ENCODE measurements at places on chromosomes 7 and 10.
A peak's percentile ranks its signal among the peaks of the same experiment; 100 is the strongest.

DNA sequence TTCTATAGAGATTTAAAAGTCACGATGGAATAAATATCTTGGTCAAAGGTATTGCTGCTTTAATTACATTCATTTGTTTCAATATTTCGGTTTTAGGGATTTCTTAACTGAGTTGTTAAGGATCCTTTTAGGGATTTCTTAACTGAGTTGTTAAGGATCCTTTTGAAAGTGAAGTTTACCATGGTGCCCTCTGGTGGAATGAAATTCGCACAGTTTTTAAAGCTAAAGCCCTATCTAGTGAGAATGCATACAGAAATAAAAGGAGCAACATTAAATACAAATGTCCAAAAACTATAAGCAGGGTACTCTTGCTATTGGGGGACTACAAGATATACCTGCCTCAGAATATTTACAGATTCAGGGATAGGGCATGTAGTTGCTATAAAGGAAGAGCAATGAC lies 193.7 kb downstream of the RNLS start:
- DNase-seq: peak; percentile 23

GRCh38 chr7:106216517-106216922 lies 68.3 kb downstream of the NAMPT start:
- no peak for DNase-seq

DNA sequence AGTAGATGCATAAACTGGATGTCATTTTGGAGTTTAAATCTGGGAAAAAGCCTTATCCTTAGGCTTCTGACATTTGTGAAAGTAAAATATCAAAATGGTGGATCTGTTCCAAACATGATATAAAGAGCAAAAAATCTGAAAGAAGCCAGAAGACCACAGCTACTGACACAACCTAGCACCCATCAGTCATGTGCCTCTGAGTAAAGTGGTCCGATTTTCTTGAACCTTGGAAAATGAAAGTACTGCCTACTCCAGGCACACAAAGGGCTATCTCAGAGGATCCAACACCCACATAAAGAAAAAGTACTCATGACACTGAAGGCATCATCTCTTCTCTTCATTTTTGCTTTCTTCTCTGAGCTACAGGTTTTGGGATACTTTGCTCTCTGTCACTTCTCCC lies 150.7 kb downstream of the KMT2E start:
- DNase-seq: no peak

DNA sequence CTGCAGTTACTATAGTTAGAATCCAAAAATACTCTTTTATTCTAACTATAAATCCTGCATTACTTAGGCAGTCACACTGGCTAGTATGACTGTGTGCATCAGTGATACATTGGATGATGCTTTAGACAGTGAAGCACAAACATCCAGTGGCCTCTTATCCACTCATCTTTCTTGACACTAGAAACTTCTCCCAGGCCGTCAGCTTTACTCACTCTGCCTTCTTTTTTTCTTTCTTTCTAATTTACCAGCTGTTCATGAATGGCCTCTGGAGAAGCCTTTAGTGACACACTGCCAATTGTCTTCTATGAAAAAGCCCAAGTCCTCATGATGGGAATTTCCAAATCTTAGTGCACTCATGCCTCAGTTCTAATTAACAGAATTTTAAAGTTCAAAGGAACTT lies 26.2 kb upstream of the C10orf90 start:
- no peak for DNase-seq

- no peak for DNase-seq
These were observed 54.8 kb downstream of the PLXNA4 start for GRCh38 chr7:132521423-132521822.

GRCh38 chr10:93039110-93039509 lies 21.5 kb upstream of the CYP26C1 start:
- no peak for DNase-seq

- DNase-seq: peak; percentile 15
These were observed 27.0 kb upstream of the HIBADH start for GRCh38 chr7:27689591-27690164.

DNA sequence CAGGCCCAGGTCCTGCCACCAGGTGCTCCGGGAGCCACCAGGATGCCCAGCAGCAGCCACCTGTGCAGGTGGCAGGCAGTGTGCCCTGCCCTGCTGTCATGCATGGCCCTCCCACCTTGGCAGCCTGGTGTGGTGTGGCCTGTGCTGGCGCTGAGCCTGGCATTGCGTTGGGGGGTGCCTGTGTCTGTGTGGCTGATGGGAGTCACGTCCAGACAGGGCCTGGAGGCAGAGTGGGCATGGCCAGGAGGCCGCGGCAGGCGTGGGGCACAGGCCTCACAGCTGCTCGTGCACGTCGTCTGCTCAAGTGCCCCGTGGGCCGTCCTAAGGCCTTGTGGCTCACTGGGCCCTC lies 8.7 kb downstream of the TTYH3 start:
- no peak for DNase-seq

- no peak for DNase-seq
These were observed 46.6 kb downstream of the HERPUD2 start for GRCh38 chr7:35648367-35648766.

GRCh38 chr10:34872820-34873219 lies 57.7 kb upstream of the PARD3 start:
- DNase-seq: no peak

DNA sequence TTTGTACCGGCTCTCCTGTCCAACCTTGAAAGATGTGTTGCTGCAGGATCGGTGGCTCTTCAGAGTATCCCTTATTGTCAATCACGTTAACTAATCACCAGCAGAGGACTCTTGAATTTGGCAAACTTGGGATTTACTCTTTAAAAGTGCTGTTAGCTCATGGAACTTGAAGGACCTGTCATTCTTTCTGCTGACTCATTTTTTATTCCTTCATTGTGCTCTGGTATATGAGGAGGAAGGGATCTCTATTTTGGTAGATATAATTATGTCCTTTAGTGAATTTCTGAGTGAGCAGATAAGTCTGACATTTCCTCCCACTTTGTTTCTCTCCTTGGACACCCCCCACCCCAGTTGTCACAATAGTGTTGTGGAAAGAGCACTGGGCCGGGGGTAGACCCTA lies 175.1 kb upstream of the HDAC9 start:
- no peak for DNase-seq

- DNase-seq: no peak
These were observed 8.8 kb upstream of the GFRA1 start for GRCh38 chr10:116281775-116282174.

DNA sequence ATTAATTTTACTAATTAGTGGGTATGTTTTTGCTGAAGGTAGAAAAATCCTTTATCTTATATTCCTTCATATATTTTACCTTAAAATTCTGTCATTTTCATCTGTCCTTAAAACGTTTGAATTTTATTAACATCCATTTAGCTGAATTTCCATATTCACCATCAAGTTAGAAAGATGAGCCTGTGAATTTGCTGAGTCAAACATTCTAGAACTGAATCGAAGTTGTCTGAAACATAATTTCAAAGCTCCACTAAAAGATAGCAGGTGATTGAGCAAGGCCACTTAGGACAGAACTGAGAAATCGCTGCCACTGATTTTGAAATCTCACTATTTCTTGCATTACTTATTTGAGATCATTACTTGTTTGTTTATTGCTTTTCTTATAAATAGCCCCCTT lies 17.5 kb downstream of the HGF start:
- no peak for DNase-seq

Data from stimulated activated CD4-positive, alpha-beta T cell treated with anti-CD3 and anti-CD28 coated beads, Interleukin-15, amount 100 ng/mL, for 24 hours (primary cell).